ENCODE measurements at places on chromosomes 6 and 20. TPM values are rescaled to one million over a fixed set of nuclear protein-coding genes. Genes with fewer than 3 reads are reported as not detected.

The ULBP2 gene
- 1.5 TPM for total RNA-seq

- no peak for DNase-seq
Measured at GRCh38 chr6:21271428-21272155, 322.0 kb upstream of the SOX4 start.

- no peak for DNase-seq
Measured at GRCh38 chr6:92329208-92329847, 1090.0 kb downstream of the EPHA7 start.

The CLPSL2 gene
- total RNA-seq: not detected

DNA sequence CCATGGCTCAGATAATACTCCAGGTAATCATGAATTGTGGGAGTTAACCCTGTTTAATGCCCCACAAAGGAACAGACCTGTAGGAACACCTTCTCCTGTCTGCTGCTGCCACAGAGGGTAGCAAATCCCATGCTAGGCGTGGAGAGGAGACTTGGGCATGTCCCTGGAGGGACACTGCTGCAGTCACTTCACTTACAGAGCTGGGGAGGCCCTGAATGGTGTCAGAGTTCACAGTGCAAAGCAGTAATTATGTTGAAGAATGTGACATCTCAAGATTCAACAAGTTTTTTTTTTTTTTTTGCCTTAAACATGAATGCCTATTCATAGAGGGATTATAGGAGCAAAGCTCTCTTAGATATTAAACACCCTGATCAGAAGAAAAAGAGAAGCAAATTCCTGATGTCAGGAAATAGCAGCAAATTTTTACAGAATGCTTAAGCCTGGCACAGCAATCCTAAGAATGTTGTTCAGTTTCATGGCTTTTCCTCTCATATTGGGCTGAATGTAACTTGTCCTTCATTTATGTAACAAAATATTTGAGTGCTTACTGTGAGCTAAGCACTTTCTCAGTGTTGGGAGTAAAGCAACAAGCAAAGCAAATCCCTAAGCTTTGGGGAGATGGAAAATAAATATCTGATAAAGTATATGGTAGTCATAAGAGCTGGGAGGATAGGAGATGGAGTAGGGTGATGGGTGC, 45.0 kb downstream of the CARMIL1 start:
- no peak for DNase-seq

GRCh38 chr6:135210632-135211305, 29.7 kb downstream of the MYB start:
- no peak for DNase-seq

DNA sequence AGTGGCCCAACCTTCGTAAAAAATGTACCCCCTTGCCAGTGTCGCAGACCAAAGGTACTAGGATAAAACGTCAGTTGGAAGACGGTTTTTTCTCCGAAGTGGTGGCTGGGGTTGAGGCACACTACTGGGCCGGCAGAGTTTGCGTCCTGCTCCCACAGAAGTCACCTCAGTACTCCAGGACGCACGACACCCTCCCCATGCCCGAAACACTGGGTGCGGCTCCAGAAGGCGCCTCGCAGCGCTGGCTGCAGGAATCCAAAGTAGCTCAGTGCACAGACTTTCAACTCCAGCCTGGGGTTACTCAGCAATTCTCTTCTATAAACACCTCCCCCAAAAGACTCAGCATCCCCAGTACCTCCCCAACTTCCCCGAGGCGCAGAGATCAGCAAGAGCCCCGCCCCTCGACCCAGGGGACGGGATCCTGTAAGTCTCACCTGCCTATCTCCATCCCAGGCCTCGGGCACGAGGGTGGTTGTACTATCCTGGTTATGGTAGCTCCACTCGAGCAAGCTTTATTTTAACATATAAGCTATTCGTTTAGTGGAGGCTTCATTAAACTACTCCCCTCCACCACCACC, 88.2 kb downstream of the ZFP64 start:
- DNase-seq: no peak

The TSPO2 gene
- total RNA-seq: not detected

The C6orf141 gene
- 41.3 TPM for total RNA-seq

GRCh38 chr6:111592726-111593511, 12.8 kb downstream of the TRAF3IP2 start:
- DNase-seq: no peak

- no peak for DNase-seq
Measured at GRCh38 chr6:95274686-95275235, 302.6 kb upstream of the MANEA start.

GRCh38 chr20:9514461-9515213, at the start of gene LAMP5:
LAMP5 (plus strand) TSS chr20:9514590; CDS start chr20:9514853, 263 bp downstream.
- DNase-seq: peak; percentile 49

The MRAP2 gene
- total RNA-seq: 3.2 TPM

GRCh38 chr6:41545247-41545702, 906 bp upstream of the FOXP4 start:
- DNase-seq: no peak

The VPS52 gene
- total RNA-seq: 71.0 TPM

The TLDC2 gene
- 3.4 TPM for total RNA-seq

DNA sequence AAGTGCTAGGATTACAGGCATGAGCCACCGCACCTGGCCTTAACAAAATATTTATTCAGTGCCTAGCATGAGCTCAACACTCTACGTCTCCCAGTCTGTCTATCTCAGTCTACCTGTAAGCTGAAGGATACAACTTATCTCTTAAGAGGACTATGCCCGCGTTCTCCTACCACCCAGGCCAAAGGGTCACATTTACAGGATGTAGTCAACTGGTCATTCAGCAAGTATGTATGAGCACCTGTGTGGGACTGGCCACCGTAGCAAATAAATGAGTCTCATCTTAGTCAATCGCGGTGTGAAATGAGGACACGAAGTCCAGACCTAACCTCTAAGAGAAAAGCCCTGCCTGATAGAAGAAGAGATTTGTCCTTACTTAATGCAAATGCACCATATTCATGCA, 49.9 kb downstream of the MUC22 start:
- DNase-seq: no peak

DNA sequence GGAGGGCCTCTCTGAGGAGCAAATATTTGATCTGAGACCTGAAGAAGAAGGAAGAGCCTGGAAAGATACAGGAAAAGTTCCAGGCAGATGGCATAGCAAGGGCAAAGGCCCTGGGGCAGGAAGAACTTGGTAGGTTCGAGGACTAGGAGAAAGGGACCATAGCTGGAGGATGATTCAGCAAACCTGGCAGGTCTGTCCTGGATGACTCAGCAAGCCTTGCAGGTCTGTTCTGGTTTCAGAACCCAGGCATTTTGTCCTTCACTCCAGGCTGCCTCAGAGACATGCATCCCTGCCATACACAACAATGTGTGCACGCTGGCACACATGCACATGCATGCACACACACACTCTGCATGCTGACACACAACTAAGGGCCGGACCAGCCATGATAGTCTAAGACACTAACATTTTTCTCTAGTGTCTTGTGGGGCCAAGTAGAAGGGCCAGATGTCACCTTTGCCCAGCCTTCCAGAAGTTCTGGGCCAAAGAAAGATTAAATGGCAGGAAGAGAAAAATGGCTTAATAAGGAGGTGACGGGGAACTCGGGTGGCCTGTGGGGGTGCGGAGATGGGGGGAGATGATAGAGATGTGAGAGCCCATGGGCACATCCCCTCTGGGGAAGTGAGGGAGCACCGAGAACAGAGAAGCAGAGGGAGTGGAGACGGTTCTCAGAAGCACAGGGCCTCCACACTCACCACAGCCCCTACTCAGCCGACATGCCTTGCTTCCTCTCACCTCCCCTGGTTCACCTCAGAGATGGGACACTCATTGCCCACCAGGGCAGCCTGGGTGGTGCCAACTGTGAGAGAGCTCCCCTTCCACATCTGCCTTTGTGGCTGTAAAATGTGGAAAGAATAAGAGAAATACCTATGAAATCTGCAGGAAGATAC, 15.4 kb upstream of the TRIB3 start:
- DNase-seq: no peak

Measured in testis (tissue), 5 donors.